Lung microvascular endothelial cell (primary cell): ENCODE measurements at places on chromosomes 13 and 19. TPM values are rescaled to one million over a fixed set of nuclear protein-coding genes. Genes with fewer than 3 reads are reported as not detected.

Gene SULT2A1
- not detected in 2 replicates for total RNA-seq

Gene ANGPTL8
- total RNA-seq = not detected in 2 replicates

Gene IL11
- total RNA-seq = under 0.01 TPM in 1 of 2 replicates, not detected in the other

Gene LYPD3
- total RNA-seq = 0.22 and 0.79 TPM in 2 replicates

Gene EPSTI1
- 0.79 and 1.3 TPM in 2 replicates for total RNA-seq

Gene ZNF835
- under 0.01 and 0.99 TPM in 2 replicates for total RNA-seq

Gene TMIGD2
- total RNA-seq = not detected in 2 replicates

Gene UHRF1
- total RNA-seq = 6.9 and 16.6 TPM in 2 replicates

Gene ERICH4
- not detected in 2 replicates for total RNA-seq

Gene SERPINE3
- not detected in 2 replicates for total RNA-seq

Gene SYNE4
- under 0.01 TPM in 1 of 2 replicates, not detected in the other for total RNA-seq

Gene ZNF222
- 4.4 and 5.4 TPM in 2 replicates for total RNA-seq

Gene RAB3A
- 0.22 and 0.40 TPM in 2 replicates for total RNA-seq

Gene GRWD1
- 10.0 and 14.5 TPM in 2 replicates for total RNA-seq

Gene CCL25
- not detected in 2 replicates for total RNA-seq

Gene LRRC63
- total RNA-seq = under 0.01 TPM in 2 replicates

Gene SLC46A3
- total RNA-seq = 0.99 and 3.5 TPM in 2 replicates

Gene PDE4A
- total RNA-seq = 1.3 and 1.8 TPM in 2 replicates

Gene SH2D3A
- total RNA-seq = 2.2 and 3.0 TPM in 2 replicates

Gene ZNF225
- 4.4 and 7.3 TPM in 2 replicates for total RNA-seq

Gene ZNF709
- total RNA-seq = 2.6 and 4.4 TPM in 2 replicates

Gene FAM124A
- total RNA-seq = 3.3 and 3.4 TPM in 2 replicates

Gene APOE
- total RNA-seq = 1.3 and 2.4 TPM in 2 replicates

Gene TRPC4
- under 0.01 and 0.20 TPM in 2 replicates for total RNA-seq
